ENCODE measurements at places on chromosomes 1 and 21. TPM values are rescaled to one million over a fixed set of nuclear protein-coding genes. Genes with fewer than 3 reads are reported as not detected.

DNA sequence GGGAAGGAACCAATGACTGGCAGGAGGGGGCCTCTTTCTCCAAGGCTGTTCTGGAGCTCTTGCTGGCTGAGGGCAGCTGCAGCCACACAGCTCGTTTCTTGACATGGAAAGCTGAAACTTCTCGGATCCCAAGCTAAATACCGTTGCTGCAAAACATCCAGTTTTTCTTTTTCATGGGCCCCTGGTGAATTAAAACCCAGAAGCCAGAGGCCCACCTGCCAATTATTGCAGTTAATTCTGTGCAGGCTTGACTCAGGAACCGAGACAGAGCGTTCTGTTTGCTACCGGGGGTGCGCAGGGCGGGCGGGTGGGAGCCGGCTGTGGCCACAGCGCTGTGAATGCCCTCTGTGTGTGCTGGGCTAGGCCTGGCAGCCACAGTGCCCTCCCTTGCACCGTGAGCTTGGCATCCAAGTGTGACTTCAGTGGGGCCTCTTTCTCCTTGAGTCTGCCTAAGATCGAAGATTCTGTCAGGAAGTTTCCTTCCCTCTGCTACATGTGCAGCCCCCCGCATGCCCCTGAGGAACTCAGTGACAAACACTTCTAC, 19.9 kb upstream of the KCNE2 start:
- no peak for DNase-seq
- H3K36me3 ChIP-seq: no peaks in the 10 kb centered on the region
- no peak overlapping the region for H3K4me3 ChIP-seq
- H3K27ac ChIP-seq: no peak overlapping the region
- H3K4me1 ChIP-seq: peaks cover 12% of the 10 kb centered on the region
- peaks cover 10% of the 10 kb centered on the region for H3K27me3 ChIP-seq

DNA sequence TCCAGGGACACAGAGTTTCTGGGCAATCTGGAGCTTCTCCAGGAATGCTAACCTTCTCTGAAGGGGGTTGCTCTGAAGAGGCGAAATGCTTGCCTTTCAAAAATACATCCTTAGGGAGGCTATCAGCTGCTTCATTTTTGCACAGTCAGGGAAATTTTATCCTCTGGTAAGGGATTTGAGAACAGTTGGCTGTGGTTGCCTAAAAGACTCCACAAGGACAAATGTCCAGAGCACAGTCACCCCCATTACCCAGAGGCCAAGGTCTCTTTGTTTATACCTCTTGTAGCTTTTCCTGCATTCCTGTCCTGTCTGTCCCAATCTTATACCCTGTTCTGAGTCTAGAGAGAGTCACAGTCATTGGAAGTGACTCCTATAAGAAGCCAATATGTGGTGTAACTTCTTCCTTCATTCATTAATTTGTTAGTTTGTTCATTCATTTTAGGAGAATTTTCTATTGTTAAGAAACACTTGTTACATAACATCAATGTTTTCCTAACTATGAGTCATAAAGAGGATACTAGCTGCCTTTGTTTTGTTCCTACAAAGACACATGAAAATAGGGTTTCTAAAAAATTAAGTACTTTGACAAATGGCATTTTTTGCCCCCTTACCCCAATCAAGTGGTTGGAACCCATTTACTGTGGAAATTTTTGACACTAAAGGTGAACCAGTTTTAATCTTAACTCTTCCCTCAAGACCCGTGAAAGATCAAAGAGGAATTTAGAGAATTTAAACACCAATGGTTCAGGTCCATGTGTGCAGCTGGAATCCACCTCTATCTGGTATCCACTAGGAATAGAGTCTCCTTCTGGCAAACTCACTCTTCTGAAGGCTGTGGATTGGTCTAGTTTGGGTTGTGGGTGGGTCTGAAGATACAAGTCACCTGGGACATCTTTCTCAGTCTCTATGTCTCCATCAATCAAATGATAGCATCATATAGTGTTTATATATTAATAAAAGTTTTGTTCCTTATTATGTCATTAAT, 47.1 kb downstream of the GPR88 start:
- H3K4me3 ChIP-seq: no peak overlapping the region
- H3K27ac ChIP-seq: no peak overlapping the region
- H3K4me1 ChIP-seq: peaks cover 5% of the 10 kb centered on the region
- H3K36me3 ChIP-seq: no peaks in the 10 kb centered on the region
- DNase-seq: no peak

- no peak overlapping the region for H3K27ac ChIP-seq
- DNase-seq: peak; percentile 49
- H3K4me3 ChIP-seq: no peak overlapping the region
- H3K4me1 ChIP-seq: peaks cover 14% of the 10 kb centered on the region
- peaks cover 34% of the 10 kb centered on the region for H3K27me3 ChIP-seq
Observed at GRCh38 chr21:36747815-36748383, 49.0 kb downstream of the SIM2 start.

- no peaks in the 10 kb centered on the region for H3K4me1 ChIP-seq
- DNase-seq: no peak
- H3K27ac ChIP-seq: no peak overlapping the region
- no peaks in the 10 kb centered on the region for H3K36me3 ChIP-seq
Observed at GRCh38 chr1:38134294-38134755, 87.7 kb upstream of the POU3F1 start.

DNA sequence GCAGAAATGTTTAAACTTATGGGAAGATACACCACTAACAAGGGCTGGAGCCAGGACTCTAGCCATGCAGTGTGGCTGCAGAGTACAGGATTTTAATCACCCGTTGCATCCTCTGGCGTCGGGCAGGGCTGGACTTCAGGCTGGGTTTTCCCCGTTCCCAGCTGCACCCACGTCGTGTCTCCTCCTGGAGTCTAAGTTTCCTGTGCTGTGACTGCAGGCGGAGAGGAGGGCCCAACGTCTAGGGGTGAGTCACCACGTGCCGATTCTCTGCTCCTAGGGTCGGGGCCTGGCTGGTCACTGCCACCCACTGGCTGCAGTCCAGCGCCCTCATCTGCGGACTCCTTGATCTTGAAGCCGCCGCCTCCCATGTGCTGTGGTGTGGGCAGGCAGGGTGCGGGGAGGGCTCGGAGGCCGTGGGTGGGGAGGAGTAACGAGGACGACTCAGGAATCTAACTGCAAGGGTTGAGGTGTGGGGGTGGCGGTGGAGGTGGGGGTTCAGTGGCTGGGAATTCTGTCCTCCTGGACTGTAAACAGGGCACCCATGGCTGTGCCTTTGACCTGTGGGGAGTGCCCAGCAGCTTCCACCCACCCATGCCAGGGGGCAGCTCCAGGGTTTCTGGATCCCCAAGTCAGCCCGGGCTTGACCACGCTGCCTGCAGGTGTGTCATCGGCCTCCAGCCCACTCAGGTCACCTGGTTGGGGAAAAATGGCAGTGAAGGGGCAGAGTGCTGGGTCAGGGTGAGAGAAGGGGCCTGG, 77.8 kb downstream of the ALPL start:
- H3K4me3 ChIP-seq: no peak overlapping the region
- H3K27ac ChIP-seq: no peak overlapping the region
- no peaks in the 10 kb centered on the region for H3K36me3 ChIP-seq

GRCh38 chr1:119080586-119080985, 59.9 kb downstream of the WARS2 start:
- H3K36me3 ChIP-seq: peaks cover 3% of the 10 kb centered on the region
- H3K4me1 ChIP-seq: no peaks in the 10 kb centered on the region
- H3K27me3 ChIP-seq: no peaks in the 10 kb centered on the region
- no peak for DNase-seq
- no peak overlapping the region for H3K4me3 ChIP-seq

Gene RIMS3
- 5.6 TPM for total RNA-seq

Gene LCE1F
- not detected for total RNA-seq

Data from activated CD4-positive, alpha-beta memory T cell treated with anti-CD3 and anti-CD28 coated beads, Interleukin-2, amount 10 ng/mL, durations not matched to agents 7 days and 5 days (primary cell).